CD4-positive, alpha-beta T cell treated with Interleukin-21 for 1 hour (primary cell): ENCODE measurements at places on chromosomes 4 and X.

DNA sequence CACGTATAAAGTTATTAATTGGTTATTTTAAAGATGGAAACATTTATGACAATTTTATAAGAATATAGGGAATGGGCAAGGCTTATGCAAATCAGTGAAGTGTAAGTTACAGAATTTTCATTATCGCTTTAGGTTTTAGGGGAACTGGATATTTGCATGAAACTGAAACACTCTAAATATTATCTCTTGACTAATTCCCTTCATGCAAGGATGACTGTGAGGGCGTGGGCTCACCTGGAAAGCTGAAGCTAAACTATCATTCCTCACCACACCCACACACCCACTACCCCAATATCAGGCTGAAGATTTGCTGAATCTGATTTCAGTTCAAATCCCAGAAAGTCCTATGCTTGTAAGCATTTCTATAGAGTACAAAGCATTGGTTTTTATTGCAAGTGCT lies 81.7 kb upstream of the ARHGAP24 start:
- DNase-seq, result no peak

DNA sequence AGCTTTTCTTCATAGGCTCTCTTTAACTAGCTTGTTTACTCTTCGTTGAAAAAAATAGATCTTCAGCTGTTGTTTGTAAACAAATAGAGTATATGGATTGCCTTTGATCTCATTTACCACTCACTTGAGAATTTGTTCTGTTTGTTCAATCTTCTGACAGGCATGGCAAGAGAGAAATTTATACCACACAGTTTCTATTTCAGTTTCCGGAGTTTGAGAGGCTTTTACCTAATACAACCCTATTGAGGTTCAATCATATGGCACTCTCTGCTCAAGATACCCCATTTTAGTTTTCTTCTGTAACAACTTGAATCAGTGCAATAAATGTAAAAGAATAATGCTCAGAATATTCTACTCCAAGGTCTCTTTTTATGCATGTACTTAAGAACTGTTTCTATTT lies 148.0 kb downstream of the EMCN start:
- DNase-seq, result no peak

GRCh38 chr4:36753048-36753447 lies 471.6 kb downstream of the DTHD1 start:
- no peak for DNase-seq

- DNase-seq, result no peak
Measured at GRCh38 chrX:109940411-109940810, 62.5 kb upstream of the TMEM164 start.

DNA sequence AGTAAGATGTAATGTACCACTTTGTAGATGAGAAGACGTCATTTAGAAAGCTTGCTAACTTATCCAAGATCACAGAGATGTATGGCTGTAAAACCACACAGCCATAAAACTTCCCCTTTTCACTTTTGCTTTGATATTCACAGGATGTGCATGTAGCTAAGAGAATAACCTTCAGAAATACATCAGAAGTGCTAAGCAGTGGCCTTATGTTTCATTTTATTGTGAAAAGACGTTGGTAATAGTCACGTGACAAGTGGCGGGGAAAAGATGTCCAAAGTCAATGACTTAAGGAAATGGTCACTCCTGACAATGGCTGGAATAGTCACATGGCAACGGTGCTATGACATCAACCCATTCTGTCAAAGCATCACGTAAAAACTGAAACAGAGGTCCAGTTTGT lies 12.9 kb upstream of the WDR17 start:
- no peak for DNase-seq

DNA sequence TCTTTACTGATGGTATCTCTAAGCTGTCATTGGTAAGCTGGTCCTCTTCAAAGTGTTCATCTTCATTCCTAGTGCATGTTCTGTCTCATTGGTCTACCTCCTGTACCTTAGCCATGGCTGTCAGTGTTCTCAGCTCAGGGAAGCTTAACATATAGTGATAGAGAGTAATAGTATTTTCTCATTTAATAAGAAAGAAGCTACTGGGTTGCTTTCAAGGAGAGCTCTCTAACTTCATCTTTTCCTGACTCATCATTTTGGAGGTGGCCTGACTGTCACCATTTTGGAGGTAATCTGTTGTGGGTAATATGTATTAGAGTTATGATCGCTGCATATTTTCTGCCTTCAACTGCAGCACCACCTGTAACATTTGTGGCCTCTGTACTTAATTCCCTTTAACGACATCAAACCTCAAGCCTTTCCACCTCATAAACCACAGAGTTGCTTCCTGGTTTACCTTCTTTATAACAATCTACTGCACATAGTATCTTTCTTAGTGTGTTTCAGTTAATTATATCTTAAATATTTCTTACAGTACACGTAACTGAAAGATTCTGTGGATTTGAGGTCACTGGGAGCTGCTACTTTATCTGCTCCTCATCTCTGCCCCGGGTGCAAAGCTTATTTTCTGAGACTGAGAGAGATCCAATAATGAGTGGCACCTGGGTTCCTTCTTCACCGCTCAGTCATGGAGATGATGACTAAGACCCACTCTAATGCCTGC lies 474.0 kb upstream of the TECRL start:
- no peak for DNase-seq

- no peak for DNase-seq
Measured at GRCh38 chr4:100842856-100843255, 325.0 kb upstream of the EMCN start.

DNA sequence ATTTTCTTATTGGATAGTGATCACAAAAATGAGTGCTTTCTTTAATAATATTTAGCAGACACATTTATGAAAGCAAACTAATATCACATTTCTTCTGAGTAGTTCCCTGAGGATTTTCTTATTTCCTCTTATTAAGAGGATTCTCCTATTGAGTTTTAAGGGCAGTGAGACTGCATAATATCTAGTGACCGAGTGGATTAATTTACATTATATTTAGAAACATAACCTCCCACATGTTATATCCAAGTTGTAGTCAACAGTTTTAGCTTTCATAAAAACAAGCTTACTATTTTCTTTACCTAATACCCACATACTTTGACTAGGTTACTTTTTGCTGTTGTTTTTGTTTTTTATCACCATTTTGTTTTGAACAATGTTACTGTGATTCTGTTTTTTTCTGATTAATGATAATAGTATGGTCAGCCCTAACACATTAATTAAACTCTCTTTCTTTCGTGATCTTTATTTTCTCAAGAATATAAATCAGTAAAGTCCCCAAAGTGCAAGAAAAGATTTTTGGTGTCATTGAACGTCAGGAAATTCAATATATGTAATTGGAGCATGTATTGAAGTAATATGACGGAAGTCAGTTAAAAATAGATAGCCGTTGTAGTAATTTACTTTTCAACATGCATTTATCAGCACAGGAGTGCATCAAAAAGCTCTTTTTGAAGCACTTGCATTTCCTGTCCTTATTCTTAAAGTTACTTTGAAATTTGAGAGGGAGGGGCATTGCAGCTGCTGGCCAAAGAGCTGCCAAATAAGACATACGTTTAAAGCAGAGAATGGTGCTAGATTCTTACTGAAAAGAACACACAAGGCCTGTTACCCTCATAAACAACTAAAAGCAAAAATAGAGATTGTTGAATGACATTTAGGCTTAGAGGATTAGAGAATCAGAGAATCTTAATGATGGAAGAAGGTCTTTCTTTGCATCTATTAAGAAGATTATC lies 25.2 kb downstream of the DDIT4L start:
- DNase-seq, result no peak

DNA sequence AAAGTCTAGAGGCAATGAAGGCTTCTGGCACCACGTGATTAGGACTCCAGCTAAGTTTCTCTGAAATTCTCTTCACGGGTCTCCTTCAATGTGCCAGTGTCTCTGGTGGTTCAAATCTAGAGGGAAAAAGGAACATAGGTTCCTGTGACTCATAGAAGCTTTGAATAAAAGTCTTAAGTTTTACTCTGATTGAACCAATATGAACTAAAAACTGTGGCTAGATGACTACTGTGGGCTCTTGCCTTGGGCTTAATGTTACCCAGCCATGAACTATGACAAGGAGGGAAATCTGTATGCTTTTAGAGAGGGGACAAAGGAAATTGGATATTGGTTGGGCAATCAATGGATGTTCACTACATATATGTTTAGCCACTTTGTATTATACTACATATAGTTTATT lies 49.9 kb upstream of the TEX13D start:
- no peak for DNase-seq

- no peak for DNase-seq
Measured at GRCh38 chr4:3321295-3321889, 28.6 kb downstream of the RGS12 start.
